Activated effector memory CD4-positive, alpha-beta T cell treated with anti-CD3 and anti-CD28 coated beads, Interleukin-2, amount 50 U/mL, for 16 hours (primary cell): ENCODE measurements at places on chromosomes 6 and 20.

- no peak for DNase-seq
Measured at GRCh38 chr6:88494401-88495140, 328.4 kb upstream of the CNR1 start.

- DNase-seq: no peak
Measured at GRCh38 chr20:58392286-58392685, 3.3 kb downstream of the VAPB start.

DNA sequence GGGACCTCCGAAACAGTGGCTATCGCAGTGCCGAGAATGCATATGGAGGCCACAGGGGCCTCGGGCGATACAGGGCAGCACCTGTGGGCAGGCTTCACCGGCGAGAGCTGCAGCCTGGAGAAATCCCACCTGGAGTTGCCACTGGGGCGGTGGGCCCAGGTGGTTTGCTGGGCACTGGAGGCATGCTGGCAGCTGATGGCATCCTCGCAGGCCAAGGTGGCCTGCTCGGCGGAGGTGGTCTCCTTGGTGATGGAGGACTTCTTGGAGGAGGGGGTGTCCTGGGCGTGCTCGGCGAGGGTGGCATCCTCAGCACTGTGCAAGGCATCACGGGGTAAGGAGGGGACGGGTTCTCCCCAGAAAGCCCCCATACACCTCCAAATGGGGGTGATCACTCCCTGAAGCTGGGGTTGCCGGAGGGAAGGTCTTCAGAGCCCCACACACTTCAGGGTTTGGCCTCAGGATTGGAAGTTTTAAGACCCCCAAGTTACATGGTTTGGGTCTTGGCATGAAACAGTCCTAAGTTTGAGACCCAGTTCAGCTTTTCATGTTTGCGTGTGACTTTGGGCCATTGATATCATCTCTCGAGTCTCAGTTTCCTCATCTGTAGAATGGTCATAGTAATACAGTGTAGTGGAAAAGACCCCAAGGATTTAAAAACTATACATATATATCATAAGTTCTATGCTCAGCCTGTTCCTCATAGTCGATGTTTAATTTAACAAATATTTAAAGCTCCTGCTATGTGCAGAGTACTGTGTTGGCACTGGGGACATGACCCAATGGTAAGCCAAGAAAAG lies 4.3 kb downstream of the BPIFB4 start:
- DNase-seq: no peak

- DNase-seq: no peak
Measured at GRCh38 chr6:54254886-54255285, 53.4 kb upstream of the TINAG start.

DNA sequence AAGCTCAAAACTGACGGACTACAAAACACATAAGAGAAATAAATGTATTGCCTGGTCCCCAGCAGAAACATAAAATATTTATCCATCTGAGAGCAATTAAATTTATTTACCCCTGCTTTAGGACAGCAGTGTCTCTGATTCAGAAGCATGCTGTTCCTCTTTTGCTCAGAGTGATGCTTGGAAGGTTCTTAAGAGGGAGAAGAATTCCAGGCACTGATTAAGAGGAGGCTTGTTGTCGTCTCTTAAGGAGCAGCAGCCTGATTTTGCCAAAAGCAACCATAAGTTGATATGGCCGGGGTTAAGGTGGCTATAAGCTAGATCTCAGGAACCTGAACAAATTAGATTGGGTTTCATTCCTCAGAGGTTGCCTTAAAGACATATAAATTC lies 25.8 kb downstream of the CAP2 start:
- no peak for DNase-seq

GRCh38 chr6:143614235-143614634 lies 63.5 kb upstream of the PHACTR2 start:
- no peak for DNase-seq

DNA sequence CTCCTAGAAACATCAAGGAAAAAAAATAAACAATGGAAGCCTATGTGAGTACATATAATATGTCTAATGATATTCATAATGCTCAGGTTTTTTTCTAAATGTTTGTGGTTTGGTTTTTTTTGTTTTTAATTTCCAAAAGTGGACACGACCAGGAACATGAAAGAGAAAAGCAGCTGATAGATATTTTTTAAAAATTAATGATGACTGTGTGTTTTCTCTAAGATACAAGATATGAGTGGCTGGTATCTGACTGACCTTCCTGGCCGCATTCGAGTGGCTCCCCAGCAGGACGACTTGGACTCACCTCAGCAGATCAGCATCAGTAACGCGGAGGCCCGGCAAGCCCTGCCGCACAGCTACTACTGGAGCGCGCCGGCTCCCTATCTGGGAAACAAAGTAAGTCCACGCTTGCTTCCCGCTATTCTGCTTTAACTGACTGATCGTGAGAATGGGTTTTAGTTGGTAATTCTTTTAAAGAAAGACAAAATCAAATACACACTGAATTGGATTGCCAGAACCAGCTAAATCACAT lies 309.6 kb downstream of the LAMA2 start:
- DNase-seq: no peak

- peak; percentile 68 for DNase-seq
Measured at GRCh38 chr6:168956884-168957730, 296.5 kb downstream of the THBS2 start.

- DNase-seq: no peak
Measured at GRCh38 chr20:2914160-2914559, 40.9 kb downstream of the PTPRA start.

DNA sequence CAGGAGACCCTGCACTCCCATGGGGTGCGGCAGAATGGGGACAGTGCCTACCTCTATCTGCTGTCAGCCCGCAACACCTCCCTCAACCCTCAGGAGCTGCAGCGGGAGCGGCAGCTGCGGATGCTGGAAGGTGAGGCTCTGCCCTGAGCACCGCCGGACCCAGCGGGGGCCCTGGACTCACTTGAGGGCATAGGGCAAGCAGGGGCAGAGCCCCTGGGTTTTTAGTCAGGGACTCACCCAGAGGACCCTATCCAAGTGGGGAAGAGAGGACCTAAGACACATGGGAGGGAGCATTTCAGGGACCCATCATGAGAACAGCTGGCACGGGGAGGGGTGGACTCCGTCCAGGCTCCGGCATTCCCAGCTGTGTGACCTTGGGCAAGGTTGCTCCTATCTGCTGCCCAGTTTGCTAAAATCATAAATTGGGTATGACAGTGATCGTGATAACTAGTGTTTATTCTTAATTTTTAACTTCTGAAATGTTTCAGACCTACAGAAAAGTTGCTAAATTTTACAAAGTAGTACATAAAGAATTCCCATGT lies 9.8 kb downstream of the RBCK1 start:
- DNase-seq: peak; percentile 50

DNA sequence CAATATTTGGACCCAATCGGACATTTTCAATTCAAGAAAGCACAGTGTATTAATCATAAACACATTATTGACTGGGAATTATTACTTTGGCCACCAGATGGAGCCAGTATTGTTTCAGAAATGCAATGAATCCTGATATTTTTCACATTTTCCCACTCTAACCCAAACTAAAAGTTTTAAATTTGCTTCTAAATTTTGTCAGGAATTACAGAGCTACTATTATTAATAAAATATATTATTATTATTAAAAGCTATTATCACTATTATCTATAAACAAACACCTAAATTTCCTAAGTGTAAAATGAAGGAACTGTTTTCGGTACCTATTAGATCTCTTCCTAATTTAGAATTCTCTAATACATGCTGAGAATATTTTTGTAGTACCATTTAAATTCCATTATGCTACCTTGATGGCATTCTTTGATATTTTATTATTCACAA lies 245.3 kb downstream of the OGFRL1 start:
- DNase-seq: no peak

DNA sequence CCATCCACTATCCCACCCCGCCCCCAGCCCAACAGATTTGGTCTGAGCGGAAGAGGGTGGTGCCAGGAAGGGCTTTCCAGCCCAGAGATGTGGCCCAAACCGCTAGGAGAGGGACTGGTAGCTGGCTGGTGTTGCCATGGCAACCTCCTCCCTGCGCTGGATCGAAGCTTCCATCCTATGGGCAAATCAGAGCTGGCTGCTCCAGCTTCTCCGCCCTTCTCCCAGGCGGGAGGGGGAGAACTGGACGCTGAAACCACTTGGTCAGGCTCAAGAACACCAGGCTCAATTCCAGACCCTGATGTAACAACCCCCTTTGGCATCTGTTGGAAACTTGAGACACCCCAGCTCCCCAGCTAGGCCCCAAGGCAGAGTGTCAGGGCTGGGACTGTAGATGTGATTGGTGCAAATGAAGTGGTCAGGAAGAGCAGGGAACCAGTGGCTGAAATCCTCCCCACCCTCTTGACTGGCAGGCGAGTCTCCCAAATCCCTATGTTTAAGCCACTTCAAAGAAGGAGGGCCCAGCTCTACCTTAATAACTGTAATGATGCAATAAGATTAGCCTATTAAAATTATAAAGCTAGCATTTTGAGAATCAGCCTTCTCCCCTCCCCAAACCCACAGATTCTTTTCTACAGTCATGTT lies 4.2 kb downstream of the RIMS4 start:
- DNase-seq: no peak

GRCh38 chr20:409697-410559 lies 1.8 kb downstream of the RBCK1 start:
- peak; percentile 65 for DNase-seq

DNA sequence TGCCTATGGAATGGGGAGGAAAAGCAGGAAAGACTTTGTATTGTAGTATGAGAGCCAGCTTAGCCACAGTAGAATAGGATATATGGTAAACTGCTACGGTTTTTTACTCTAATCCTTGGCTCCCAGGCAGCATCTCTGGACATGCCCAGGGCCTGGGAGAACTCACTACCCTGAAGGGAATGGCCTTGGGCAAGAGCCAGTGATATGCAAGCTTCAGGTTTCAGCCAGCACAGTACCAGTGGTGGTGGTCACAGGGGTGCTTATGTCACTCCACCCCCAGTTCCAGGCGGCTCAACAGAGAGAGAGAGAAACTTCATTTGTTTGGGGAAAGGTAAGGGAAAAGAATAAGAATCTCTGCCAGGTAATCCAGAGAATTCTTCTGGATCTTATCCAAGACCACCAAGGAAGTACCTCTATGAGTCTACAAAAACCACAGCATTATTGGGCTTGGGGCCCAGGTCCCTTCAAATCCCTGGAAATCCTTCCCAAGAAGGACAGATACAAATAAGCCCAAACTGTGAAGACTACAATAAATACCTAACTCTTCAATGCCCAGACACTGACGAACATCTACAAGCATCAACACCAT lies 121.2 kb downstream of the THBS2 start:
- DNase-seq: no peak

DNA sequence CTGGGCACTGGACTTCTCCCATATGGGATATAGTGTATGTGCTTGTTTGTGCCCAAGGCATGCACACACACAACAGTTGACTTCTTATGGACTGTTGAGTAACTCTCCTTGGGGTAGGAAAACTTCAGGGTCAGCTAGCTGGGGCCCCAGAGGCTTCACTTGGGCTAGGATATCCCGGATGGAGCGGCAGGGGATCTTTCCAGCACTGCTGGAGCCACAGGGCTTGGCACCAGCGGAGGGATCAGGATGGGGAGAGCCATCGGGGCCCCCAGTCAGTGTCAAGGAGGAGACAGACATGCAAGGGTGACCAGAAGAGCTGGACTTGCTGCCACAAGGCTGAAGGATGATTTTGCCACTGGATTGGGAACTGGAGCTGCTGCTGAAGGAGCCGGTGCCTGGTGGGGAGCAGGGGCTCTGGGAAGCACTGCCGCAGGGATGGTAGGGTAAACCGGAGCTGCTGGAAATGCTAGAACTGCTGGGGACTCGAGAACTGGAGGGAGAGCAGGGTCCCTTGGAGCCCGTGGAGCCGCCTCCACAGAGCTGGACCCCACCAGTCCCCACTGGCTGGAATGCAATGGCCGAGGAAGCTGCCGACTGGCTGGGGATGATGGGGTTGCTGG lies 1.5 kb downstream of the PSORS1C1 start:
- no peak for DNase-seq

DNA sequence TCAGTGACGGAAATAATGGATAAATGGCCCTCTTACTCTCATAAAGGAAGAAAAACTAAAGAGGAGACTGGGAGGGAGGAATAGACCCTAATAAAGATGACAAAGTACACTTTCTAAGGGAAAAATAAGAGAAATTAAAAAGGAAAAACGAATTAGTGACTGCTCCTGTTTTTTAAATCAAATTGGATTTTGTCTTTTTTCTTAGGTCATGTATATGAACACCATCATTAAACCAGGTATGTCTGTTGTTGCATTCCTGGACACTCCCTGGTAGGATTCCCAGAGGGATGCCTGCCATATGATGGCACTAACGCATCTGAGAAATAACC lies 59.4 kb upstream of the BTN3A2 start:
- no peak for DNase-seq

DNA sequence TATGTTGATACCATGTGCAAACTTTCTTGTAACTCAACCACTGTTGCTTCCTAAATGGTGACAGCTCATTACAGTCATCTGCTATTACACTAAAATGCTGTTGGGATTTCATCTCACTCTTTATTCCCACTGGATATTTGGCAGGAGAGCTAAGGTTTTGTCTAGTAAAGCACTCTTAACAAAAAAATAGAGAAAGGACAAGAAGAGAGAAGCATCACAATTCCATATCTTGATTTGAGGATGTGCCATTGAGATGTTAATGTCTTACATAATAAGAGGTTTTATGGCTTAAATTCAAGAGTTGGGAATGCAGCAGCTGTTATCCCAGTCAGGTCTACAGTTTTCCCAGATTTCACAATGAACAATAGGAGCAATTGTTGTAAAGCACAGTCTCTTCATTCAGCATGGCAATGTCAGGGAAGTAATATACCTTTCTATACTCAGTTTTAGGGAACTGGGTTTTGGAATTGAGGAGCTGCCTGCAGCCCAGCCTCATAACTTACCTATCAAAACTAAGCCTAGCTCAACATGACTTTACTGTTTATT lies 134.9 kb downstream of the ISM1 start:
- no peak for DNase-seq

DNA sequence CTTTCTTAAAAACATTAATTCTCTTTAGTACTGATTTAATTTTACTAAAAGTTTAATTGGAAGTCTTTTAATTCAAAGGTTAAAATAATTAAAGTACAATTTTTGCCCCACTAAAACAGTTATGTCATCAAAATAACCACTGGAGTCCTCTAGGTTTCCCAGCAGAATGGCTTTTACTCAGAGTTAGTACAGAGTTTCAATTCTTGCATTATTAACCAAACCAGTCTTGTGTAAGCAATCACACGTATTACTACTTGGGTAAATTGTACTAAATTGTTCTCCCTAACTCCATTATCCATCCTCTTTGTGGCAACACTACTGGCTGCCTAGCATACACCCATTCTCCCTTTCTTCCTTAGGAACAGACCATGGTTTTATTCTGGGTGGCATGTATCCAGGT lies 36.9 kb downstream of the CDK19 start:
- no peak for DNase-seq

- no peak for DNase-seq
Measured at GRCh38 chr6:74410630-74411029, 714.6 kb downstream of the CD109 start.
